ENCODE measurements at places on chromosomes 5 and 9. TPM values are rescaled to one million over a fixed set of nuclear protein-coding genes. Genes with fewer than 3 reads are reported as not detected.

Gene PCDHB7
- 0.77 TPM for total RNA-seq

Gene IL31RA
- total RNA-seq, result 1.3 TPM

Gene OBP2B
- total RNA-seq, result not detected

Gene IFNE
- not detected for total RNA-seq

Gene CEP72
- total RNA-seq, result 1.3 TPM

Gene FCN2
- total RNA-seq, result not detected

Gene PCA3
- not detected for total RNA-seq

Gene RAD23B
- 85.5 TPM for total RNA-seq

Gene ST8SIA4
- 5.7 TPM for total RNA-seq

Gene TRPM3
- total RNA-seq, result 0.52 TPM

Gene SLC25A2
- not detected for total RNA-seq

DNA sequence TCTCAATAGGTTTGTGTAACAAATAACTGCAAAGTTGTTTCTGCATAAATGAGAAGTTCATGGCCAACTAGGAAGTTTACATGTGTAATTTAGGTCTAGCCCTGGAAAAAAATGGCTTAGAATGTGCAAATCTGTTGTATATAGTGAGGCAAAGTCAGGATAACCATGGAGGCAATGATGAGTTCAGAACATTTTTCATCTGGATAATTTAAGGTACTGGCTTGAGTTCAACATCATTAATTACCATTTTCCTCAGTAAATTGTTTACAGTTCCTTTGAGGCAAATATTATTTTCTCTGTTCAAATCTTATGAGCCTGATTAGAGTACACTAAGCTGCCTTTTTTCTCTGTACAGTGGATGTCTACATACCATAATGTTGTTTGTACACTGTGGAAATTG is 1259.0 kb upstream of the NUDT12 start:
- no peak for DNase-seq

GRCh38 chr9:108812396-108813025 is 43.3 kb downstream of the ACTL7B start:
- DNase-seq, result no peak

DNA sequence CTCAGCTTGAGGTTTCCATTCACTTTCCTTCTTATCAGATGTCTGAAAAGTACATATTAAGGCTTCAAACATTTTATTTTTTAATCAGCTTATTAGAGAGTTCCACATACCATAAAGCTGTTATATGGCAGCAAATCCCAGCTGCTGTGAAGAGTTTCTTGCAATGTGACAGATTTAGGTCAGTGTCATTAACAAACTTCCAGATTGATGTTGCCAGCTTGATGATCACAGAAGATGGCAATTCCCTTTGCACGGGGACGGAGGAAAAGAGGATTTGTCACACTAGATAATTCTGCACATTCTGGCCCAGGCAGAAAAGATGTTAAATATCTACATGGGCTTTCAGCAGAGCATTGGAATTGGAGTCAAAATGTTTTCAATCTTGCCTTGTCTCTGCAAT is 215.8 kb downstream of the BRINP1 start:
- no peak for DNase-seq

DNA sequence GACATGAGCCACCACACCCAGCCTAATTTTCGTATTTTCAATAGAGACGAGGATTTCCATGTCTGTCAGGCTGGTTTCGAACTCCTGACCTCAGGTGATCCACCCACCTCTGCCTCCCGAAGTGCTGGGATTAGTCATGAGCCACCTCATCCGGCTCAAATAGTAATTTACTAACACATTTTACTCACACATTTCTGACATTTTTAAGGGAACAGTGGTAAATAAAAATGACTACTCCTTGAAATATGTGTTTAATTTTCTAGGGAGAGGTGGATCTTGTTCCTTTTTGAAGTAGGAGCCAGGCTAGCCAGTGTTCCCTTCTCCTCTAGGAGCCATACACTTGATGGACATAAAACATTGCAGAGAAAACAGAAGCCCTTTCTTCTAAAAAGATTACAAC is 55.2 kb upstream of the ERBIN start:
- no peak for DNase-seq

- DNase-seq, result no peak
These were observed 8.2 kb downstream of the TMEM268 start for GRCh38 chr9:114619191-114619761.

DNA sequence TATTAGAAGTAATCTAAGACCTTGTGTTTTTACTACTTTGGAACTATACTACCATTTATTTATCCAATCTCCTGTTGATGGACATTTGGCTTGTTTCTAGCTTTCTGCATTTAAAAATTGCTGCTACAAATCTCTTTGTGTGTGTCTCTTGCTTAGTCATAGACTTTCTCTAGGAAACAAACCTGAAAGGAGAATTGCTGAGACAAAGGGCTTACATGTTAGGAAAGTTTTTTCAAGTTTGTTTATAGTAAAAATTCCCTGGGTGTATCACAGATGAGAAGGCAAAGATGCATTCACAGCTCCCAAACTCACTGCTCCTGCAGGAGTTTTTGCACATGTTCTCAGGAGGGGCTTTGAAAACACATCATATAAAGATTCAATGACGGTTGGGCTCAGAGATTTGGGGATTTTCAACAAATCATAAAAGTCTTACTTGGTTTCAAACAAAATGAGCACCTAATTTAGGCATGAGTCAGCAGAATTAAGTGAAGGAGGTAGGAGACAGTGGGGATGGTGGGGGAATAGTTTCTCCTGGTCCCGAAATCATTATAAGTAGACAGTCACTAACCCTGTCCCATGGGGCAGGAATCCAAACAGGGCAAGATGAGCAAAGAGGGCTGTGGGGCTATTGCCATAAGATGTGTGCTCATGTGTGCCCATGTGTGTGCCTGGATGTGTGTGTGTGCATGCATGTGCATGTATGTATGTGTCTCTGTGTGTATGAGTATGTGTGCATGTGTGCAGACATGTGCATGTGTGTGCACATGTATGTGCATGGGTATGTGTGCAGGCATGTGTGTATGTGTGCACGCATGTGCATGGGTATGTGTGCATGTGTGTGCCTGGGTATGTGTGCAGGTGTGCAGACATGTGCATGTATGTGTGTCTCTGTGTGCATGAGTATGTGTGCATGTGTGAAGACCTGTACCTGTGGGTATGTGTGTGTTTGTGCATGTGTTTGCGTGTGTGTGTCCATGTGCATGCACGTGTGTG is 43.4 kb upstream of the S1PR3 start:
- no peak for DNase-seq

DNA sequence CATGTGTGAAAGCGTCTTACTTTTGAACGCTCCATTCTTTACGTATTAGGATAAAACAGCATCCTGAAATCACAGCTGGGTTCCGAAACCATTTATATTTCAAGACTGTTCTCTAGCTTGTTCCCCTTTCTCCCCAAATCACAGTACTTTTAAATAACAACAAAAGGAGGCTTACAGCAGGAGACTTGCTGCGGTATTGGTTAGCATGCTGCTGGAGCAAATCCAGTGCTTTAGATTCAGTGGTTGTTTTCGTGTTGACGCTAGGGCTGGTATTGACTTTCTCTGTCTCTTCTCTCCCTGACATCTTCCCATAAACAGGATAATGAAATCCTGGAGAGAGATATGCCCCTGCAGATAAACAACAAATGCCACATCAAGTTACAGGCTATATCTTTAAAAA is 103.1 kb downstream of the ZNF608 start:
- DNase-seq, result no peak

DNA sequence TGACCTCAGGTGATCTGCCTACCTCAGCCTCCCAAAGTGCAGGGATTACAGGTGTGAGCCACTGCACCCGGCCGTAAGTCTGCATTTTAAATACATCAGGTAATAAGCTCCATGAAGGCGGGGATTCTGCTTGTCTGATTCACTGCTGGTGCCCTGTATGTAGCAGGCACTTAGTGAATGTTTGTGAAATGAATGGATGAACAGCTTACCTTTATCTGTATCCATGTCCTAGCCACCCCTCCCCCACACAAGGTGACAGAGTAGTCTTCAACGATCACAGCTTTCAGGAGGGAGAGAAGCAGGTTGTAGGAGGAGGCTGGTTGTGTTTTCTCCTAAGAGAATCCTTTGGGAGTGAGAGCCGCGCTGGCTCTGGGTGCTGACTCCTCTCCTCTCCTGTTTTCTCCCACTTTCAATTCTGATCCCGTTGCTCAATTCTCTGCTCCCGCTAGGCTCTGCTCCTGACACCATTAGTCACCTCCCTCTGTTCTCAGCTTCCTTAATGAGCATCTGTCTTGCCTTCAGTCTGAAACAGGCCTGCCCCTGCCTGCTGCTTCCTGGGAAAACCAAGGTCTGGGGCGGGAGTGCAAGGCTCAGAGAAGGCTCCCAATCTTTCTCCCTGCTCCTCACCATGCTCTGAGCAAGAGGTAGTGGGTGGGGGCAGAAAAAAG is 88.8 kb upstream of the CTNNA1 start:
- no peak for DNase-seq

- peak; percentile 64 for DNase-seq
These were observed 18.3 kb upstream of the PHYHD1 start for GRCh38 chr9:128902351-128903078.

GRCh38 chr9:90322296-90322695 is 320.3 kb downstream of the DIRAS2 start:
- no peak for DNase-seq

GRCh38 chr9:34862836-34863235 is 95.2 kb upstream of the PHF24 start:
- no peak for DNase-seq

- peak; percentile 50 for DNase-seq
These were observed 19.2 kb downstream of the GADD45G start for GRCh38 chr9:89623925-89624420.

DNA sequence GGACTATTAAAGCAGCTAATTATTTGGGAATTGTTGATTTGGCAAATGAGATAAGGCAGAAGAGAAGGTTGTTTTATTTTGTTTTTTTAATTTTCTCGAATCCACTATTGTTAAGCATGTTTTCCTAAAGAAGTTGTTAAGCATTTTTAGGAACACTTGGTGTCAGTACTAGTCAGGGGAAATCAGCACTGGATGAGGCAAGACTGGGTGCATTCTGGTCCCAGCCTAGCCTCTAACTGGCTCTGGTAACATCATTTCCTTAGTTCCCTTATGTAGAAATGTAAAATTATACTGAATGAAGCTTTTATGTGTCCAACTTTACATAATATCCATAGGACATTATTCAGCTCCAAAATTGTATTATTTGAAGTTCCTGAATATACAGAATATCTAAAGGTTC is 196.1 kb downstream of the PCSK5 start:
- no peak for DNase-seq

- DNase-seq, result no peak
These were observed 964.5 kb upstream of the DMAC1 start for GRCh38 chr9:8764051-8764450.

GRCh38 chr9:85522459-85523092 is 219.2 kb downstream of the AGTPBP1 start:
- peak; percentile 31 for DNase-seq

- no peak for DNase-seq
These were observed 126.8 kb downstream of the EHMT1 start for GRCh38 chr9:137745541-137745991.

GRCh38 chr5:116440457-116441001 is 134.1 kb downstream of the SEMA6A start:
- DNase-seq, result no peak

- no peak for DNase-seq
These were observed 414.0 kb downstream of the NFIB start for GRCh38 chr9:13899924-13900323.

DNA sequence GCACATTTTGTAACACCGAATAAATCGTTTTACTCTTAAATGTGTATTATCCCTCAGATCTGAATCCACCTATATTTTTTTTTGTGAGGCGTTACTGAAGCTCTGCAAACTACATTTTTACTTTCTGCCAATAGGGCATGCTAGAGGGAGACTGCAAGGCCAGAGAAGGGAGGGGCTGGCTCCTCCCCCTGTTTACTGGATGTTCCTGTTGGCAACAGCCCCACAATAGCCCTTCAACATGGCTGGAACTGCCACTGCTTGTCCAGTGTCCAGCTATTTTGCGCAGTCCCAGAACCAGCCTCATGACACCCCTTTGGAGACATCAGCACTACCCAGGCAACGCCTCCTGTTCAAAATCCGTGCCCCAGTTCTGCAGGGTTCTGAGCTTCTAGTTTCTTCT is 85.4 kb upstream of the MIER3 start:
- no peak for DNase-seq

GRCh38 chr9:130297371-130297770 is 31.8 kb downstream of the HMCN2 start:
- no peak for DNase-seq

DNA sequence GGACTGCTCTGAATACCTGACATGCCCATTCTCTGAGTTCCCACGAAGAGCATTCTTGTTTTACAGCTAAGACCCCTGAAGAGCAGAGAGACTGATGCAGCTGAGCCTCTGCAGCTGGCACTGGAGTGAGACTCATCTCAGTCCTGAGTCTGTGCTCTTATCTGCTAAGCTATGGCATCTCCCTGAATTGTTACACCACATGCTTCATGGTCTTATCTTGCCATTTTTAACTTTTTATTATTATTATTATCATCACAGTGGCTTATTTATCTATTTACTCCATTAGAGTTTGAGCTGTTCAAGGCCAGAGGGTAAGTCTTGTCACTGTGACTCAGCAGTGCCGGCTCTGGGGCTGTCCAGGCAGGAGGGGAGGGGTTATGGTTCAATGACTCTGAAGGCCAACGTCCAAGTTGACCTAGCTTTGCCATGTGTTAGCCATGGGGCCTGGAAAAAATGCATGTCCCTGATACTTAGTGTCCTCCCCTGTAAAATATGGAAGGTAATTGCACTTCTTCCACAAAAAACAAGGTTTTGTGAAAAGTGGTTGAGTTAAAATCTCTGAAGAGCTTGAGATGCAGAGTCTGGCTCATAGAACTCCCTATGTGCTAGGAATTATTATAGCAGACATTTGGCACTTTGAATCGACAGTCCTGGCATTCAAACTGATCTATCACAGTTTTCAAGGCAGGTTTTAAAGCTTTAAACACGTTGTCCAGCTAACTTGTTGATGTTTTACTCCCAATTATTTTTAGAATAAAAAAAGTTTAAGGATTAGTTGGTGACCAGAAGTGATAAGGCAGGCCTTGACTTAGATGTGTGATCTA is 94.6 kb downstream of the ALDH1A1 start:
- no peak for DNase-seq

- no peak for DNase-seq
These were observed 21.2 kb downstream of the S1PR3 start for GRCh38 chr9:89012294-89013042.

- peak; percentile 36 for DNase-seq
These were observed 9.3 kb downstream of the IRX4 start for GRCh38 chr5:1873243-1873959.
